ENCODE measurements at places on chromosomes 2 and 18.

- DNase-seq, result no peak
Measured at GRCh38 chr2:95312543-95313201, 15.5 kb downstream of the KCNIP3 start.

DNA sequence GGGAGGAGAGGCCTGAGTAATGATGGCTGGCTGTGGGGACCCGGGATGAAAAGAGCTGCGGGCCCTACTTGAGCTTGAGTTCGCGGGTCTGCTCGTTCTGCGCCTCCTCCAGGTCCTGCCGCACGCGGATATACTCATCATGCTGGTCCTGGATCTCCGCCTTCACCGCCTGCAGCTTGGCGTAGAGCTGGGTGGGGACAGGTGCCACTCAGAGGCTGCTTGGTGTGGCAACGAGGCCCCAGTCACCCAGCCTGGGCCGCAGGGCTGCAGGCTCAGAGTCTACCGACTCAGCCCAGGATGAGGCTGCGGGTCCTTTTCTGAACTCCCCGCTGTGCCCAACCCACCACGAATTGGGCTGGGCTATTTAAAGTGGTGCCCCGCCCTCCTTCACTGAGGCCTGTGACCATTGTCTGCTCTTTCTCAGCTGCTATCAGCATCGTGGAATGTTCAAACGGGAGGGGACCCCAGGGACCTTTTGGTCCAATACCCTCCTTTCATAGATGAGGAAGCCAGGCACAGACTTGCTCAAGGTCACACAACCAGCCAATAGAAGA lies 28.0 kb downstream of the KIF3C start:
- no peak for DNase-seq

DNA sequence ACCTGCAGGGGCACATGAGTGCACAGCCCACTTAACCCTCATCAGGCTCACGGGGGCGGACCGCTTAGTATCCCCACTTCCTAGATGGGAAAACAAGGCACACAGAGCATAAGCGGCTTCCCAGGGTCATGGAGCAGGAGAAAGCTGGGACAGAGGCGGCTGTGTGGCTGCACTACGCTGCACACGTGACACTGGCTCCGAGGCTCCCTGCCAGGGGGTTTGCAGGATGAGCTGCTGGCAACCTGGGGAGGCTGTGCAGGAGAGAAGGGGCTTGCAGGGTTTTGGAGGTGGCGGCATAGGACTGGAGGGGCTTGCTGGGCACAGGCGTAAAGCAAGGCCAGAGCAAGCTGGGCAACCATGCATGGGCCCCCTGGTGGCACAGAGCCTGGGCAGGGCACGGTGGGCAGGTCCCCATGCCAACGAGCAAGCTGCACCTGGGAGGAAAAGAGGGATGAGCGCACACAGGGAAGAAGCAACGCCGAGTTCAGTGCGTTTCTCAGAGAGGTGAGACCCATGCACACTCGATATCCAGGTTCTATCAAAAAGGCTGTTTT lies 268.6 kb downstream of the HDAC4 start:
- no peak for DNase-seq

DNA sequence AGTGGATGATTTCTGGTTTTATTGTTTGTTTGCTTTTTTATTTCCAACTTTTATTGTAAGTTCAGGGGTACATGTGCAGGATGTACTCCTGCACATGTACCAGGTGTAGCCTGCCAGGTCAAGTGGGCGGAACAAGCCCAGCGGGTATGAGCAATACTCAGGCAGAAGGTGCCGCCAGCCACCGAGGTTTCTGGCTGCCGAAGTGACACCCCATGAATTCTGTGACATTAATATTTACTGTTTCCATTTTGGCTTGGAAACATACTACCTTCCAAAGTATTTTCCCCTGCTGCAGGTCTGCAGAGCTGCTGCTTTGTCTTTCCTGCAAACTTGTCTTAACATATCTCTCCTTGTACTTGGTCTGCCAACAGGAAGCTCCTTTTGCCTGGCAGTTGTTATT lies 78.5 kb downstream of the PTPN4 start:
- no peak for DNase-seq

GRCh38 chr2:100754951-100755350 lies 65.0 kb upstream of the NPAS2 start:
- peak; percentile 55 for DNase-seq

- no peak for DNase-seq
Measured at GRCh38 chr2:212173331-212173730, 365.3 kb downstream of the ERBB4 start.

DNA sequence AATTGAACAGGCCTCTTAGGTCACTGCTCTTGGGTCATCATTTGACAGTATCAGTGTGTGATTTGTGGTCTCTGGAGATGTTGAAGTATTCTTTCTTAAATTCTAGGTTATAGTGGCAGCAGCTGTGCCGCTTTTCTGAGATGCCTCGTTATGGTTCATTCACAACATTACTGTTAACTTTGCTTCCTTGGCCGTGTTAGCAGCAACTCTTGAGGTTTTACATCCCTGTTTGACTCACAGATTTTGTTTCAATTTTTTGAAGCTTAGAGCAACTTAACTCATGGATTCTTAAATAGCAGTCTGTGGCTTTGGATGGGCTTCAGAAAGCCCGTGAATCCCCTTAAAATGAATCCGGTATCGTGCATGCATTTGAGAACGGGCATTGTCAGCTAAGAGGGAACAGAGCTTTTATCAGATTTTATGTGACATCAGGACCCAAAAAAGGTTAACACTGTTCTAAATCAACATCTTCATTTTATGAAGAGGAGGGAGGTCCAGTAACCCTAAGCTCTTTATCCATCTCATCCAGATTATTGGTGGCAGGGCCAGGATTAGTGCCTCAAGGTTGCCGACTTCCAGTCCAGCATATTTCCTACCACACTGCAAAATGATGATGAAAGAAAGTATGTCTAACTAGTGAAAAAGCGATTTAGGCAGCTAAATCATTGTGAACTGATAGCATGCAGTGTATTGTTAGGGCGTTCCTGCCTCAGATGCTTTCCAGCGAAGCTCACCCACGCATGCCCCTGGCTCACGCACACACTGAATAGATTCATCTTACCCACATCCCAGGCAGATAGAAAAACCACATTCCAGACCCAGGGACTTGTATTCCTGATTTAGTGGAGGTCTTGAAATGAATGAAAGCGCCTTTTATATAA lies 5.1 kb downstream of the TRIB2 start:
- peak; percentile 32 for DNase-seq

- peak; percentile 31 for DNase-seq
Measured at GRCh38 chr2:127508023-127508630, 18.2 kb downstream of the IWS1 start.

DNA sequence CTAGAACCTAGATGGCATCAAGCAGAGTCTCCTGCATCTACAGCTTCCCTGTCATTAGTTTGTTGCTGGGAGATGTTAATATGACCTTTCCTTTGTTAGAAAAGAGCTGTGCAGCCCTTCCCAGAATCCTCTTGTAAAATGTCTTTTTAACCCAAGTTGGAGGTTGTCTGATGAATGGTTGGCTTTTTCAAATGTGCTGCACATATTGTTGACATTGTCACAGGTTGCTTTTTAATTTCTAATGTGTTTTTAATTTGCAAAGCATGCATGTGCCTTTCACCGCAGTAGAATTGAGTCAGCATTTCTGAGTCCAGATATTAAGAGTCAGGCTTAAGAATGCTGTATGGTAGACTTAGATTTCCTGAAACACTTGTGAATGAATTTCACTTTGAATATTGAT lies 120.8 kb downstream of the GREB1L start:
- no peak for DNase-seq

GRCh38 chr18:77495079-77495478 lies 245.4 kb downstream of the GALR1 start:
- no peak for DNase-seq

GRCh38 chr2:203596183-203596582 lies 61.1 kb upstream of the RAPH1 start:
- DNase-seq, result peak; percentile 49

GRCh38 chr18:52570975-52571374 lies 231.0 kb downstream of the DCC start:
- DNase-seq, result no peak

DNA sequence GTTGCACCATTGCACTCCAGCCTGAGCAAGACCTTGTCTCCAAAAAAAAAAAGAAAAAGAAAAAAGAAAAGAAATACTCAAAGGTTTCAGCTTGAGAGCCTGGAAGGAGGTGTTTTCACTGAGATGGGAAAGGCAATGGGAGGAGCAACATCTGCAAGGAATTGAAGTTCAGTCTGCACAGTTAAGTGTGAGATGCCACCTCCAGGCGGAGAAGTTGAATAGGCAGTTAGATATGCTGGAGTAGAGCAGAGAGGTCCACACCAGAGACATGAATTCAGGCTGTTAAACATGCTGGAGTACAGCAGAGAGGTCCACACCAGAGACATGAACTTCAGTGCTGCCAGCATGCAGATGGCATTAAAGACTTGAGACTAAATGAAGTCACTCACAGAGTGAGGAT lies 41.4 kb upstream of the DTNB start:
- peak; percentile 8 for DNase-seq

GRCh38 chr2:64328756-64329155 lies 125.2 kb upstream of the LGALSL start:
- DNase-seq, result no peak

GRCh38 chr2:9285385-9285920 lies 78.8 kb downstream of the ASAP2 start:
- DNase-seq, result peak; percentile 28

DNA sequence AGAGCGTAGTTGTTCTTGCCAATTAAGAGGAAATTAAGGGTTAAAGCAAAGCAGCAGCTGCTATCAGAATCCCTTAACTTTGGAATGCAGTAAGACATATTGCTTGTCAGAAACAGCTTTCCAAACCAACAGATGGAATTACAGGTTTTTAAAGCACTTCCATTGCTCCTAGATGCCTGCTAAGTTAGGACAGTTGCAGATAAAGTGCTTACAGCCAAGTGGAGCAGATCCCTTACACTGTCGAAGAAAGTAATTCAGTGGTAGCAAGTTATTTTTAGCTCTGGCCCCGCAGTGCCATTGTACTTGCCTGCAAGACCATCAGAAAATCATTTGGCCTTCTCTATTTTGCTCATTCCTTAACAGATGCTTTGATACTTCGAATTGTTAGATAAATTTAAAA lies 5.4 kb downstream of the PDK1 start:
- no peak for DNase-seq

DNA sequence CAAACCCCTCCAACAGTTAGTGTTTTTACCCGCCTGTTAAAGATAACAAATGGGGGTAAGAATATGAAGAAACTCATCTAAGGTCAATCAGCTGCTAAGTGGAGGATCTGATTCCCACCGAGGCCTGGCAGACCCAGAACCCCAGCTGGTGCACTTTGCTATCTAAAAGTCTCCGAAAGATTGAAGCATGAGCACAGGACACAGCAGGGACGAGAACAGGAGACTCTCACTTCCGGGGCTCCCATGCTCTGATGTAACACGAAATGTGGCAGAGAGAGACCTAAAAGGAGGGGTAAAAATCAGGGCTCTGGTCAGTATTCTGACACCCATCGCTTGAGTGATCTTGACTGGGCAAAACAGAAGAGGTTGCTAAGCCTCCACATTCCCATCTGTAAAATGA lies 119.7 kb downstream of the PDCL3 start:
- DNase-seq, result no peak

DNA sequence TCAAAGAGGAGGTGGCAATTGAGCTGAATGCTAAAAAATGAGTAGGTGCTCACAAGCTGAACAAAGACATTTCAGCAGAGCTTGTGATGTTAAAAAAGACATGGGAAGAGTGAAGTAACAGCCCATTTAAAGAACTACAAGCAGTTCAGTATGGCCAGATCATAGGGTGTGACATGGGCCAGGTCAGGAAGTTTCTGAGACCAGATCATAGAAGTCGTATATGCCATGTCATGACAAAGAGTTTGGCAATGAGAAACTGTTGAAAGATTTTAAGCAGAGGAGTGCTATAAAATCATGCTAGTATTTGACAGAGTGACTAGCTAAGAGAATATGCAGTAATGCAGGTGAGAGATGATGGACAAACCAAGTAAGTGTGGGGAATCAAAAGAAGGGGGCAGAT lies 7.3 kb upstream of the PELI1 start:
- DNase-seq, result no peak

GRCh38 chr2:128178650-128179460 lies 87.9 kb downstream of the UGGT1 start:
- peak; percentile 98 for DNase-seq

GRCh38 chr18:39313992-39314391 lies 1748.4 kb upstream of the CELF4 start:
- no peak for DNase-seq

DNA sequence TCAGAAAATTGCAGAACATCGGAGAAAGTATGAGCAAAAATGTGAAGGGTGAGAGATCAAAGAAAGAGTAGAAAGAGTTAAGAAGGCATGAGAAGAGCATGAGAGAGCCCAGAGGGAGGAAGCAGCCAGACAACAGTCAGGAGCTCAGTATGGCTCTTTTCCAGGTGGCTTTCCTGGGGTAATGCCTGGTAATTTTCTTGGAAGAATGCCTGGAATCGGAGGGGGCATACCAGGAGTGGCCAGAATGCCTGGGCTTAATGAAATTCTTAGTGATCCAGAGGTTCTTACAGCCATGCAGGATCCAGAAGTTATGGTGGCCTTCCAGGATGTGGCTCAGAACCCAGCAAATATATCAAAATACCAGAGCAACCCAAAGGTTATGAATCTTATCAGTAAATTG lies 271.8 kb upstream of the TFPI start:
- DNase-seq, result no peak

DNA sequence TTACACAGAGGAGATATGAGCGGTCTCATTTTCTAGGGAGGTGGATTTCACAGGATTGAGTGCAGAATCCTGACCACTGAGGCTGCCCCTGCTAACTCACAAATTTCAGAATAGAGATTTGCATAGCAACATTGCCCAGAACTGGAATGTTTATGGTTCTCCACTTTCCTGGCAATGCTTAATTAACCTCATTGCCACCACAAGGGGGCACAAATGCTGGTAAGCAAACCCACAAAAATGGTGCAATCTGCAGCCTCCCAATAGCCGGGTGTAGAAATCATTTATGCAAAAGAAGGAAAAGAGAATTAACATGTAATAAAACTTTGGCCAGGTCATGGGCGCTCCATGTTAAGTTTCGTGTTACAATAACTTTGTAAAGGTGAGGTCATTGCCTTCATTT lies 112.4 kb downstream of the CYRIA start:
- DNase-seq, result peak; percentile 44

DNA sequence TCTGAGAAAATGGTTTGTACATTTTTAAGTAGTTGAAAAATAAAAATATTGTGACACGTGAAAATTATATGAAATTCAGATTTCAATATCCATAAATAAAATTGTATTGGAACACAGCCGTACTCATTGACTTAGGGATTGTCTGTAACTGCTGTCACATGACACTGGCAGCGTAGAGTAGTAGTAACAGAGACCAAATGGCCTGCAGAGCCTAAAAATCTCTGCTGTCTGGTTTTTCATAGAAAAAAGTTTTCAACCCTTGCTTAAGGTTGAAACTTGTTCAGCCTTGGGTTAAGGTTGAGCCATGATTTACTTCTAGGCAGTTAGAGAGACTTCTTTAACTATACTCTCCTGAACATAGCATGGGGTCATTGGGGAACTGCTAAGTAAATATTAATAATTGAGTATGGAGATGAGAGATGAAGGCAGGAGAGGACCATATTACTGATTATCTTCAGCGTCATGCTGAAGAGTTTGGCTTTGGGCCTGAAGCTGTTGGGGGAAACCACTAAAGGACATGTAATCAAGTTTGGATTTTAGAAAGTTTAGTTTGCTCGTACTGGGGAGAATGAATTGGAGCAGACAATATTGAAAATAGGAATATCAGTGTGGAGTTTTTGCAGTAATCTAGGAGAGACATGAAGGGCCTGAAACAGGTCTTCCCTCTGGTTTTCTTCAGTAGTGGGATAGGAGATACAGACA lies 16.2 kb downstream of the EML4 start:
- DNase-seq, result no peak

- DNase-seq, result no peak
Measured at GRCh38 chr2:218536804-218537494, 31.2 kb downstream of the USP37 start.

Data from fibroblast of villous mesenchyme (primary cell).